ENCODE measurements at places on chromosomes 11 and 22.

GRCh38 chr11:13009476-13009920 is 382 bp downstream of the RASSF10 start:
- DNase-seq = no peak

DNA sequence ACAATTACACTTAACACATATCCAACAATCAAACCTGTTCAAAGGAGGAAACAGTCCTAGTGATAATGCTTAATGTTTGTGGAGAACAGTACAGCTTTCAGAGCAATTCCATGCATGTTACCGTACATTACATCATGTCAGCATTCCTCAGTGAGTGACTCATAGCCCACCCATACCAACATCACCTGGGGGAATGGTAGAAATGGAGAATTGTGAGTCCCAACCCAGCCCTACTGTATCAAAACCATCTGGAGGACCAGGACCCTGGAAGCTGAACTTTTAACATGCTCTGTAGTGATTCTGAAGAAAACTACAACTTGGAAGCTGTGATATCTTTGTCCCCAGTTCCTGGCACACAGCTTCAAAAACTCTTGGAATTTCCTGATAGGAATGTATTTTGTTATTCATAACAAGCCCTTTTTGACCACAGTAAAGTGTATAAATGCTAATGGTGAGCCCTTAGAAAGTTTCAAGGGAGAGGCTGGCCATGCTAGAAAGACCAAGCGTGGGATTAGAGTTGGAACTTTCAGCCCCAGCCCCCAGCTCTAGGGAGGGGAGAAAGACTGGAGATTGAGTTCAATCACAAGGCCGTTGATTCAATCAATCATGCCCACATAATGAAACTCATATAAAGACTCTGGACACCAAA is 301.1 kb downstream of the BUD13 start:
- DNase-seq = no peak

GRCh38 chr11:41413843-41414242 is 45.6 kb downstream of the LRRC4C start:
- no peak for DNase-seq

DNA sequence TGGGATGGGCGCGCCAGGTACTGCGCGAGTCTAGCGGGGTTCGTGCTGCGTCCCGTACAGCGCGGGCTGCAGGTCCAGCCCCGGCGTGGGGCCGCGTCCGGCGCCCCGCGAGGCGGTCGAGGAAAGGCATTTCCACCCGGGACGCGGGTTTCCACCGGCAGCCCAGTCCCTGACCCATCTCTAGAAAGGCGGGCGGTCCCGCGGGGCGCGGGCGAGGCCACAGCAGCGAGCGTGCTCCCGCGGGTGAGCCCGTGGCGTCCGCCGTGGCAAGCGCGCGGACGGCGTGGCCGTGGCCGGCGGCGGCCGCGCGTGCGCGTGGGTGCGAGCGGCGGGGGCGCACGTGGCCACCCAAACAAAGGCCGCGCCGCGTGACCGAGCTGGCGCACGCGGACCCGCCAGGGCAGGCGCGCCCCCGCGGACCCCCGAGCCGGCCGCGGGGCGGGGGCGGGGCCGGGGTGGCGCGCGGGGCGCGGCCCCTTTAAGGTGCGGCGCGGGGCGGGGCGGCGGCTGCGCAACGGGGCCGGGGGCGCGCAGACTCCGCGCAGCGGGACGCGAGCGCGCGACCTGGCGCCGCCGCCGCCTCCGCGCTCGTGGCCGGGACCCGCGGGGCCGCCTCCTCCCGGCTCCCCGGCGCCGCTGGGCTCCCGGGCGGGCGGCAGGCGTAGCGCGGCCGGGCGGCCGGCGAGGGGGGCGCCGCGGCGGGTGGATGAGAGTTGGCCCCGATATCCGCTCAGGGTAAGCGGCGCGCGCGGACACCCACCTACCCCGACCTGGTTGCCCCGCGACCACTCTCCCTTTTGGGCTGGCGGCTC is 39.3 kb upstream of the CELSR1 start:
- peak; percentile 58 for DNase-seq

GRCh38 chr22:29907753-29908515 is 25.0 kb downstream of the MTMR3 start:
- DNase-seq = no peak

Data from activated CD4-positive, alpha-beta T cell treated with anti-CD3 and anti-CD28 coated beads, Interleukin-2, amount 50 U/mL, for 1 hour (primary cell).